Tibial nerve (tissue), 4 donors: ENCODE measurements at places on chromosomes 2 and 18. TPM values are rescaled to one million over a fixed set of nuclear protein-coding genes. Genes with fewer than 3 reads are reported as not detected.

CD28 gene
- 0.78 TPM for total RNA-seq

GAL3ST2 gene
- total RNA-seq, result 0.30 TPM

SCYGR4 gene
- total RNA-seq, result not detected

CREG2 gene
- not detected for total RNA-seq

CDKL4 gene
- total RNA-seq, result 0.42 TPM

POTEI gene
- not detected for total RNA-seq

DNA sequence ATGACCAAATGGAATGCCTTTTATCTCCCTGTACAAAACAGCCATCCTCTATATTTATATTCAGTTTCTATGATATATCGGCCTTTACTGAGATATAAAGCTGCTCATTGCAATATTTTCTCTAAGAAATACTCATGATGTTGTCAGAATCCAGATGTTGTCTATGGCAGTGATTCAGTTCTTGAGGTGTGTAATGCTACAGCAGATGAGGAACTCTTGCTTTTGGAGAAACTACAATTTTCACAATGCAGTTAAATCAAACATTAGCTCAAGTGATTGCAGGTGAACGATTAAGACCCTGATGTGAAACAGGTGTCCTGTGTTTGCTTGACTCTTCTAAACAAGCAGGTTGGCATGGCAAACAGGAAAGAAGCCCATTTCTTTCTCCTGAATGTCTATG lies 256.2 kb upstream of the CDH20 start:
- DNase-seq, result no peak

- DNase-seq, result no peak
Measured at GRCh38 chr18:57659460-57660102, 37.9 kb upstream of the NARS1 start.

GRCh38 chr18:26215247-26215970 lies 10.8 kb upstream of the TAF4B start:
- DNase-seq, result no peak

DNA sequence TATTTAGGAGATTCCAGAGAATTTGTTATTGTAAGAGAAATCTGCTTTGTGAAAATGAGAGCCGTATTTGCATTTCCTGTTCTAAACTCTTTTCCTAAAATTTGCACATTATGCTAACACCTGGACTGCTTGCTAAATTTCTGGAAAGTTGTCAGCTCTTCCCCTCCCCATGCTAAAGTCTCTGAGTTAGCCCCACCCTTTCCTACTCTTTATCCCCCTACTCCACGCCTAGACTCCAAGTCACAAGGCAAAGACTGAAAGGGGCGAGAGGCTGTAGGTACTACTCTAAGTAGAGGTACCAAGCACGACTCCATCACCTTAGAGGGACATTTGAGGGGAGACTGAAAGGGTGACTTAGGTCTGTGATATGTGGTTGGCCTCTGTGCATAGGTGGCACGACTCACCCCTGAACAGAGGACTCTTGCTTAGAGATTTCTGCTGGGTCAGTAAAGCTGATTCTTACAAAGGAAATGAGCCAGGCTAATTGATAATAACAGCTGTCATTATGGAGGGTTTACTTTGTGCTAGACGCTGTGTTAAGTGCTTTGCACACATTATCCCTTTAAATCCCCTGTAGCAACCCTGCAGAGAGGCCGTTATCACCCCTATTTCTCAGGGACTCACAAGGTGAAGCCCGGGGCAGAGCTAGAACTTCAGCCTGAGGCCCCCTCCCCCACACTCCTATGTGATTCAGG lies 373.5 kb downstream of the EN1 start:
- DNase-seq, result no peak

DNA sequence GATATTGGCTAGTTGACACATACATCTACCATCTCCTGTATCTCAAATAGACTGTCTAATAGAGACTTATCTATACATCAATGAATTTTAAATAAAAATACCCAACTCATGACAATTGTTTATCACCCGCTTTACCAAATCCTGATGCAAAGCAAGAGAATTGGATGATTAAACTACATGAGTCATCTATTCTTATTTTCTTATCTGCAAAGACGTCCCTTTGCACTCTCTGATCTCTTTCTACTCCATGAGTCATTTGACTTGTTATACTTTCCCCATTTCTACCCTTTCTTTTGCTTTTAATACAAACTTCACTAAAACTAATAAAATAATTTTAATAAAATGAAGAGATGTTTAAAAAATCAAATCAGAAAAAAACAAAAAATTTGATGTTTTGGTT lies 261.7 kb upstream of the MAP2 start:
- no peak for DNase-seq

DNA sequence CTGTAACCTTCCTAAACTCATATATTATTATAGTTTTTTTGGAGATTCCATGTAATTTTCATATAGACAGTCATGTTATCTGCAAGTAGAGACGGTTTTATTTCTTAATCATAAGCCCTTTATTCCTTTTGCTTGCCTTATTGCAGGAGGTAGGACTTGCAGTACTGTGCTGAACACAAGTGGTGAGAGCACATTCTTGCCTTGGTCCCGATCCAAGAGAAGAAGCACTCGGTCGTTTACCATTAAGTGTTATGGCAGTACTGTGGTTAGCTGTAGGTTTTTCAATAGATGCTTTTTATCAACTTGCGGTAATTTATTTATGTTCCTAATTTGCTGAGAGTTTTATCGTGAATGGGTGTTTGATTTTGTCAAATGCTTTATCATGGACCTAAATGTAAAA lies 305.7 kb downstream of the DYSF start:
- no peak for DNase-seq

GRCh38 chr2:151007365-151007764 lies 254.3 kb downstream of the RBM43 start:
- DNase-seq, result no peak

- no peak for DNase-seq
Measured at GRCh38 chr18:55245211-55245614, 286.0 kb upstream of the CCDC68 start.

DNA sequence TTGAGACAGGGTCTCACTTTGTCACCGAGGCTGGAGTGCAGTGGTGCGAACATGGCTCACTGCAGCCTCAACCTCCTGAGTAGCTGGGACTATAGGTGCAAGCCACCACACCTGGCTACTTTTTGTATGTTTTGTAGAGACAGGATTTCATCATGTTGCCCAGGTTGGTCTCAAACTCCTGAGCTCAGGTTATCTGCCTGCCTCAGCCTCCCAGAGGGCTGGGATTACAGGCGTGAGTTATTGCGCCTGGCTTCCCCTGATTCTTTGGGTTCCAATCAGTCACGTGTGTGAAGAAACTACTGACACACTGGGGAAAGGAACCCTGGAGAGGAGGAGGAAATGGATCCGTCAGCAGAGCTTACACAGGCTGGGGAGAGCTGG lies 22.3 kb upstream of the RAB10 start:
- DNase-seq, result no peak

- no peak for DNase-seq
Measured at GRCh38 chr2:233807215-233807865, 29.2 kb downstream of the MROH2A start.
